ENCODE measurements at places on chromosomes 11 and 22.

DNA sequence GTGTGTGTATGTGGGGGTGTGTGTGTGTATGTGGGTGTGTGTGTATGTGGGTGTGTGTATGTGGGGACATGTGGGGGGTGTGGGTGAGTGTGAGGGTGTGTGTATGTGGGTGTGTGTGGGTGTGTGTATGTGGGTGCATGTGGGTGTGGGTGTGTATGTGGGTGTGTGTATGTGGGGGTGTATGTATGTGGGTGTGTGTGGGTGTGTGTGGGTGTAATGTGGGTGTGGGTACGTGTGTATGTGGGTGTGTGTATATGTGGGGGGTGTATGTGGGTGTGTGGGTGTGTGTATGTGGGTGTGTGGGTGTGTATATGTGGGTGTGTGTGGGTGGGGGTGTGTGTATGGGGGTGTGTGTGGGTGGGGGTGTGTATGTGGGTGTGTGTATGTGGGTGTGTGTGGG, 106.7 kb downstream of the SPATA19 start:
- DNase-seq = no peak

DNA sequence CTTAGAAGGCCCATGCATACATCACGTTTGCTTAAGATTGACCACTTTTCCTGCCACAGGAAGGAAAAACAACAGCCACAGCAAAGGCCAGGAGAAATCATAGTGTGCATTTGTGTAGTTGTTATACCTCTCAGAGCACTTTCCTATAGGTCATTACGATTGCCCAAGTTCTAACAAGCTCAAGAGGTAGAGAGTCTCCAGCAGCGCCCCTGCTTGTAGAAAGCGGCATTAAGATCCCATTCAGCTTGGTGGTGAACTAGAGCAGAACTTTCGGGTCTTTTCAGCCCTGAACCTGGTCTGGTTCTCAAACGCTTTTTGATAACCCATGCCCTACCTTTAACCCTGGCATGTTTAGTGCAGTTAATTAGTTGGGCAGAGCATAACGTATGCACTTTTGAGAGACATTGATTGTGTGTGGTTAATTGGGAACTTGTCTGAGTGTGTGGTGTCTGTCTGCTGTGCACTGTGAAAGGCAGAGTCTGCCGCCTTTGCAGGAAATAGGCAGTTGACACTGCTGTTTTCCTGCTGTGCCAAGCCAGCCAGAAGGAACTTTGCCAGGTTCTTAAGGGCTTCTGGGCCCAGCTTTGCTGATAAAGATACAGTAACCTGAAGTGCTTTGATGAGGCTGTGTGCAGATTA, 109.9 kb upstream of the CLMP start:
- DNase-seq = no peak

- DNase-seq = no peak
Observed at GRCh38 chr11:118911880-118912741, 13.6 kb downstream of the BCL9L start.

DNA sequence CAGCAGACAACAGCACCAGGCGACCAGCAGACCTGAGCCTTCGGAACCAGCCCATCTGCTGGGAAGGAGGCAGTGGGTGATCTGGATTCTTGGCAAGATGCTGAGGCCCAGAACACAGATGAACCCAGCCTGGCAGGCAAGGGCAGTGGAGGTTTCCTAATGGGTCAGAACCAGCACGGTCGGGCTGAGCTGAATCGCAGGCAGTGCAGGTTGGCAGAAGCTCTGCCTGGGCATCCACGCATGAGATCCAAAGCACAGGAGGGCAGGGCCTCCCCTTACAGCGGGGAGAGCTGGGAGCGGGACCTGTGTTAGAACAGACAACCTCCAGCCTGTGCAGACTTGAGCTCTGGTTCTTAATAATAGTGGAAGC, 47.5 kb downstream of the DSCAML1 start:
- no peak for DNase-seq
